ENCODE measurements at places on chromosomes 5 and 9.

DNA sequence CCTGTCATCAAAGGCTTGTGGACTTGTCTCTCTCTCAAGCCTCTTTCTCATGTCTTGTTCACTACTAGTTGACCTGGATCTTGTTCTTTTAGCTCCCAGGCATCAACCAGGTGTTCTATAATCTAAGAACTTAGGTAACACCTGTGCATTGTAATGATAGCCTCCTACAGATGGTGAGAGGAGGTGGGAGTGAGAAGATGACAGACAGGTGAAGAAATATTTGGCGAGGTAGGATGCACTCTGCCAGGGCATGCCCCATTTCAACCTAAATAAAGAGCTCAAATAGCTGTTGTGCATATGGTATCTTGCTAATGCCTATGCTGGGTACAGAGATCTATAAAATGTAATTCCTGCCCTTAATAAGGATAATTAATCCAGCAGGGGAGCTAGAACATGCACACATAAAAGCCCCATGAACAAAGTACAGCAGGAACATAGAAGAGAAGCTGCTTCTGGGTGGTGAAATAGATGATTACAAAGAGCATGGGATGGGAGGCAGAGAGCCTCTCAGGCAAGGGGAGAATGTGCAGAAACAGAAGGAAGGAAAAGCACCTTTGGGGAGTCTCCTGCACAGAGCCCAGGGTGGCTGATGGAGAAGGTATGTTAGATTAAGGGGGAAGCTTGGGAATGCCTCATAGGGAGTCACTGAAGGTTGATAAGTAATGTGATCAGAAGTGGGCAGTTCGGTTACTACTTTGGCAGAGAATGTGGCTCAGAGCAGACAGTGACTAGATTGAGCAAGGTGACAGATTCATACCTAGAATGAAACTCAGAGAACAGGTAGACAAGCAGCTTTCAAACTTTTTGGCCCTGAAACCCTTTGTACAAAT lies 28.0 kb upstream of the PLIN2 start:
- peak; percentile 21 for DNase-seq

DNA sequence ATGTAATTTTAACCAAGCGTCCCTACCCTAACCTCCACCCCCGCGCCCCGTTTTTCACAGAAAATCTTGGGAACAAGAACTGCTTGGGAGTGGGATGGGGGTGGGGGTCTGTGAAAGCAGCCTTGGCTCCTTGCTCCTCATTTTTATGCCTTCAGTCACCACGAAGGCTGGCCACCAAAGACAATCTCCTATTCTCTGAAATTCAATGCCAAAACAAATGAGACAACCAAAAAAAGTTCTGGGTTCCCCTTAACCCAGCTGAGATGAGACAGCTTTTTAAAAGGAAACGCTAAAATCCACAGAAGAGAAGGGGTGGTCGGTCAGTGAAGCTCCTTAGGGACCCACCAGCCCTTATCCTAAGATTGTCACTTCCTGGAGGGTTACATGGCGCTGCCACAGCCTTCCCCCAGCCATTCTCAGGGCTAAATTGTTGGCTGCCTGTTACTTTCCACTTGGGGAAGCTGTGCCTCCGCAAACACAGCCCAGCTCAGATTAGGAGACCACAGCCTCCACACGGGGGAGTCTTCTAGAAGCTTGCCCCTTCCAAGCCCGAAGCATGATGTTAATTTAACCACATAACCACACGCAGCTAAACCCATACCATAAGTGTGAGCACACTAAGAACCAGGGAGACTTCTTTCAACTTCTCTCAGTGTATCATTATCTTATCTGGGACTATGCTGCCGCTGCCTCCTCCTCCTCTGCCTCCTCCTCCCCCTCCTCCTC lies 136.3 kb downstream of the FOXD1 start:
- no peak for DNase-seq

- DNase-seq: no peak
These were observed 71.8 kb upstream of the SIMC1 start for GRCh38 chr5:176166427-176166826.

GRCh38 chr5:81908771-81909170 lies 63.1 kb upstream of the ATG10 start:
- no peak for DNase-seq

DNA sequence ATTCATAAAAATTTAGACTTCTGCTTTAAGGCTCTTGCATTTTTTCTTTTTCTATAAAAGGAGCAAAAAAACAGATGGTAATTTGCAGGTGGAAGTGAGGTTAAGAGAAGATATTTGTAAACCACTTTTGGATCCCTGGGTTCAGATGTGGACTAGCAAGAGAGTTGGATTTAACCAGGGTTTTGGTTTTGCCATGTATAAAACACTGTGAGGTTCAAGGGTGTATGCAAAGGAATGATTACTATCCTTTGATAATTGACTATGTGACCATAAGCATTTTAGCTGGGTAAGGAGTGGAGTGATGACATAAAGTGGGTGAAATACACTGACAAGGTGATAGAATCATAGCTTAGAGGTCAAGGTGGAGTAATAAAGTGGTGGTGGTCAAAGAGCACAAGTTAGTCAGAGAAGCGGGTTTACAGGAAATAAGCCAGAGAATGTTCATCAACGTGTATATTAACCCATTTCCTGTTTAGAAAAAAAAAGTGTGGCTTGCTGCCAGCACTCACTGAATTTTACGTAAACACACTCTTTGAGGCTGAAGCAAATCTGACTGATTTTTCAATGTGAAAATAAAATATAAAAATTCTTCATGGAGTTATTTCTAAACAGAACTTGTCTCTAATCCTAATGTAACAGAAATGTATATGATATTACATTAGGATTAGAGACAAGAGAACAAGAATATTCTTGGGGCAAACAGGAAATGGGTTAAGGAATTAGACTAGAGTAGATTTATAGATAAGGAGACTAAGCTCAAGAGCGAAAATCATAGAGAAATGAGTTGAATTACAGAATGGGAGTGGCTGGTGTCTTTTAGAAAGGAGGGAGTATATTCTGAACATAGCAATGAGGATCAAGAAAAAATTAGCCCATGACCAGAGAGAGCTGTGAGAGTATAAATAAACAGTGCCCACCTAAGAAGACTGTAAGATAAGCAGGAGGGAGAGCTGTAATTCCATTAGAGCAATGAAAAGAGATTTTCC lies 74.5 kb downstream of the CDKN2A start:
- no peak for DNase-seq

DNA sequence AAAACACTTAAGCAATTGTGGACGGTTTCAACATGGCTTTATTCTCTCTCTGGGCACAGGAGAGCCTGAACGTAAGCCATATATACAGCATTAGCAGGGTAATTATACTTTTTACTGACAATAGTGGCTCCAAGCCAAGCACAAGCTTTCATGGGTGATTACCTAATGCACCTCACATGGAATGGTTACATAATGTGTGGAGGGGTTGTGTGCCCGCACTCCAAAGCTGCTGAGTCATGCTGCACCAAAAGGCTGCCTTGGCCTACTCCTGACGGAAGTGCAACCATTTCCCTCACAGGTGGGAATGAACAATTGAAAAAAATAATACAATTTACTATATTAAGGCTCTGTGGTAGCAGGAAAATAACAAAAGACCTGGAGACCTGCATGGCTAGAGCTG lies 86.5 kb upstream of the ATP10B start:
- DNase-seq: no peak

DNA sequence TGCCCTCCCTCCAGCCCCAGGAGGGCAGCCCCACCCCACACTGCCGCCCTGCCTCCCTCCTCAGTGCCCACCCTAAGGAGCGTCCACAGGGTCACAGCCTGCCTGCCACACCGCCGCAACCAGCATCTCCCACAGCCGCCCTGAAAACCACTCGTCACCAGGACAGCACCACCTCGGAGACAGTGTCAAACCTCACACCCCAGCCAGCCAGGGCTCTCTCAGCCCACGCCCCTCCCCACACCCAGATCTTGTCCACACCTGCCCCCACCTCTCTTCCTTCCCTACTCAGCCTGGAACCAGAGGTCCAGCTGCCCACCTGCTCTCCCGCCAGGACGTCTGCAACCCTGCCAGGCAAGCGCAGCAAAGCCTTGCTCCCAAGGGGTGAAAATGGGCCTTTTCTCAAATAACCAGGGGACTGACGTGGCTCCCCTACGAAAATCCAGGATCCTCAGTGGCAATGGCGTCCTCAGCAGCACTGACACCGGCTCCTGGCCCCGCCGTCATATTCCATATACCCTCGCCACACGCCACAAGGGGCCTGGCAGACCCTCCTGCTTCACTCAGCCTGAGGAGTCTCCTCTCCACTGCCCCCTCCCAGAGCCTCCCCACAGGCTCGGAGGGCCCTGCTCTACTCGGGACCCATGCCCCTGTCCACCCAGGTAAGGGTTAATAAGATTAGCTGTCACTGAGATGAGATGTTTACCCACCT lies 71.0 kb upstream of the ADAMTS2 start:
- peak; percentile 10 for DNase-seq

All from activated T-cell treated with anti-CD3 and anti-CD28 coated beads, Interleukin-2, amount 50 U/mL, for 48 hours (primary cell).